ENCODE measurements at places on chromosomes 3 and 15.

GRCh38 chr15:64997745-64998375 lies 8.1 kb upstream of the SPG21 start:
- no peak for DNase-seq

- DNase-seq, result no peak
Observed at GRCh38 chr3:149016669-149017541, 25.6 kb downstream of the GYG1 start.

GRCh38 chr15:63114465-63114864 lies 7.2 kb upstream of the LACTB start:
- no peak for DNase-seq

GRCh38 chr3:41507336-41508062 lies 308.2 kb downstream of the CTNNB1 start:
- no peak for DNase-seq

GRCh38 chr15:91537856-91538255 lies 315.7 kb upstream of the SLCO3A1 start:
- DNase-seq, result no peak

GRCh38 chr15:48225771-48226170 lies 19.7 kb downstream of the SLC12A1 start:
- no peak for DNase-seq

Measured in activated CD4-positive, alpha-beta T cell treated with anti-CD3 and anti-CD28 coated beads, Interleukin-2, amount 50 U/mL, for 48 hours (primary cell).